ENCODE measurements at places on chromosomes 7 and 10. TPM values are rescaled to one million over a fixed set of nuclear protein-coding genes. Genes with fewer than 3 reads are reported as not detected.

GRCh38 chr10:49518982-49519578 is 19.8 kb downstream of the ERCC6 start:
- peak; percentile 56 for DNase-seq

DNA sequence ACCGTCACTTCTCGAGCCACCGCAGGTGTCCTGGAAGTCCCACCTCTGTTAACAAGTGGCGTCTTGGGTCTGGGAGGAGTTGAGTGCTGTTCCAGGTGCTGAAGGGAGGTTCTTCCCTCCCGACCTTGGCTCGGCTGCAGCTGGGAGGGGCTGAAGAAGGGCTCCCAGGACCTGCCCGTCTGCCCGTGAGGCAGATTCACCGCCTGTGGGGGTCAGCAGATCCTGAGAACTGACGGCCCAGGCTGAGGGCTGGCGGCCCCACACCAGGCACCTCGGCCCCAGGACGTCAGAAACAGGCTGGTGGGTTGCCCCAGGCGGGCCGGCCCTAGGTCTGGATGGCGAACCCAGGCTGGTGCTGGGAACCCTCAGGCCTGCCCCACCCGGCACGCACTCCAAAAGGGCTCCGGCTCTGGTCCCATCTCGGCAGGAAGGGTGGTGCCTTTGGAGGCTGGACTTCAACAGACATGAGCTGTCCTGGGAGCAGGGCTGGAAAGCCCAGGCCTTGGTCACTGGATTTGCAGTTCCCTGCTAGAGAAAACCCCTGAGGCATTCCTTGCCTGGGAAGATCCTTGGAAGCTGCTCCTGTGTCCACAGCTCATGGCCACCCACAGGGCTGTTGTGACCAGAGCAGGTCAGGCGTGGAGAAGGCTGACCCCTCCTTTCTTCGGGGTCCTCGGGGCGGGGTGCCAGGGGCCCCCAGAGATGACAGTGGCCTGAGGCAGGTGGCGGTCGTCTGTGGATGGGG is 42.6 kb upstream of the CFAP46 start:
- DNase-seq = no peak

DNA sequence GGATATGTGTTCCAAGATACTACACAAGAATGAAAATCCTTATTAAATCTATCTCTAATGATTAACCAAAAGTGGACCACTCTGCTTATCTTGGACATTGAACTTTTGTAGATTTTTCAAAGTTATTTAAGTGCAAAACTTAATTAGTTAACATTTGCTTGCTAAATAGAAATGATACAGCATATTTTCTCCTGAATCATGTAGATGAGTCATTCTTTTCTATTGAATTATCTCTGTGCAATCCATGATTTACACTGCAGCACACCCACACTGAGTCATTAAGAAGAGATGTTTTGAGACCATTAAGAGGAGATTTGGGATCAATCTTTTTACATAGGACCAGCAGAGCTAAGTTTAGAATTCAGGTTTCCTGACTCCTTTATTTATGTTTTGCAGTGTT is 6.6 kb upstream of the ABCC2 start:
- DNase-seq = peak; percentile 90

GRCh38 chr7:48144291-48144768 is 26.9 kb upstream of the ABCA13 start:
- DNase-seq = no peak

MCM7 gene
- 16.7 TPM for total RNA-seq

Data from fibroblast of lung (primary cell).